Stimulated activated CD4-positive, alpha-beta T cell treated with anti-CD3 and anti-CD28 coated beads, Interleukin-1b, Interleukin-23, amount 100 ng/mL, for 24 hours (primary cell): ENCODE measurements at places on chromosomes 6 and 20.
A peak's percentile ranks its signal among the peaks of the same experiment; 100 is the strongest.

DNA sequence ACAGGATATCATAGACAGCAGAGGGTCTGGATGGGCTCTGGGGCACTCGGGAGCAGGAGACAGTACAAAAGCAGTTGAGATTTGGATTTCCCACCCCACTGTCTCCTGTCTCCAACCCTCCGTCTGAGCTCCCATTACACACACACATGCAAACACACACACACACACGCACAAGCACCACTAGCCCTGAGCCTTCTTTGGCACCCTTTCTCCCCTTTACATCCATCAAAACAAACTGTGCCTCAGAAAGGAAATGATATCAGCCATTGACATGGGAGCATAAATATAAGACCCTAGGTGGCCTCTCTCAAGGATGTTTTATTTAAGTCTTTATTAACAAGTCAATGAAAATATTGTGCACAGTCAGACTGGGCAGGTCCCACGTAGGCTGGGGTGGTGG is 17.5 kb downstream of the TTBK1 start:
- no peak for DNase-seq

- peak; percentile 51 for DNase-seq
Observed at GRCh38 chr6:139323511-139324300, 31.9 kb upstream of the TXLNB start.

GRCh38 chr6:17116117-17116440 is 14.2 kb downstream of the STMND1 start:
- DNase-seq: no peak

DNA sequence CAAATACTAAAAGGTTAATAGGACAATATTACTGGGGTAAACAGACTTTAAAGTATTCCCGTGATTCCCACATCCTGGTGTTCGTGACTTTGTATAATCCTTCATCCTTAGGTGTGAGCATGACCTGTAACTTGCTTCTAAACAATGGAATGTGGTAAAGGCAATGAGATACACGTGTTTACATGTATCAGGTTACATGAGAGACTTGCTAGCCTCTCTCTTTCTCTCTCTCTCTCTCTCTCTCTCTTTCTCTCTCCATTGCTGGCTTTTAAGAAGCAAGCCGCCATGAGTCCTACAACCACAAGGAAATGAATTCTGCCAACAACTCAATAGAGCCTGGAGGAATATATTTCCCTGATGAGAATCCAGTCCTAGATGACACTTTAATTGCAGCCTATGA is 83.9 kb upstream of the LGSN start:
- DNase-seq: no peak

DNA sequence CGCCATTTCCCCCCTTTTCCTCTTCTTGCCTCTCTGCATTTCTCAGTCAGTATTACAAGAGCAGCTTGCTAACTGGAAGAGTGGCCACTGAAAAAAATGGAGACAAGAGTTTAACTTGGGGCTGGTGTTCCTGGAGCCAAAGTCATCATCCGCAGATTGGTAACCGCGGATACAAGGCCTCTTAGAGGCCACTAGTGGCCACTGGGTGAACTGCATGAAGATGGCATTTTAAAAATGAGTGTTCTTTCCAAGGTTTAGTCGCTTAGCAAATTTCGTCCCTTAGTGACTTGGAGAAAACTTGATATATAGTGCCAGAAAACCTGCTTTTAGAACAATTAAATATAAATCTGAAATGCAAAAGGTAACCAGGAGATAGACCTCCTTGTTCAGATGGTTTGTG is 4.8 kb downstream of the F13A1 start:
- peak; percentile 2 for DNase-seq

DNA sequence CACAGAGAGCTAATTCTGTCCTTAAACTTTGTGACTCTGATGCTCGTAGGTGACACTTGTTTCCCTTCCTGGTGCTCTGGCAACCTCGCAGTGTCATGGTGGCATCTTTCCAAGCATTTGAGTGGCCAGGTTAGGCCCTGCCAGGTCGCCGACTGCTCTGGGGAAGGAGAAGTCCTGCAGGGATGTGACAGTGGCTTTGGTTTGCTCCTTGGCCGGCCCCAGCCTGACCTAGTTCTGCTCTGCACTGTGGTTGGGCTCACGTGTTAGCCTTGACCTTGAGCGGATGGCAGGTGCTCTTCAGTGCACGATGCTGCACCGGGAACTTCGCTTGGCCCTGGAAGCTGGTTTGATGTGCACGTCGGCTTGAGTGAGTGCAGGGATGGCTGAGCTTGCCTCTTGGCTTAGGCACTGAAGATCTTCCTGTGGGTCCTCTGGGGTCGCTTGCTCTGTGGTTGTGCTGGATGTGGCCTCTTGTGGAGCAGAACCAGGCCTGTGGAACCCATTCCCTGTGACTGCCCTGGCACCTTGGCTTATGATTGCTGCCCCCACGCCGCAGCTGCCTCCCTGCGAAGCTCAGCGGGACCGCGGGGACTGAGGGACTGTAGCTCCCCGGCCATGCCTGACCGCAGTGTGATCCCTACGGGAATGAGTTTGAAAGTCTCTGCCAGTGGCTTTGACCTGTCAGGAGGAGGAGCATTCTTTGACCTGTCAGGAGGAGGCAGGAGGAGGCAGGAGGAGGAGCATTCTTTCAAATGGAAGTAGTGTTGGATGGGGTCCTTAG is 8.7 kb downstream of the OSBPL2 start:
- no peak for DNase-seq

DNA sequence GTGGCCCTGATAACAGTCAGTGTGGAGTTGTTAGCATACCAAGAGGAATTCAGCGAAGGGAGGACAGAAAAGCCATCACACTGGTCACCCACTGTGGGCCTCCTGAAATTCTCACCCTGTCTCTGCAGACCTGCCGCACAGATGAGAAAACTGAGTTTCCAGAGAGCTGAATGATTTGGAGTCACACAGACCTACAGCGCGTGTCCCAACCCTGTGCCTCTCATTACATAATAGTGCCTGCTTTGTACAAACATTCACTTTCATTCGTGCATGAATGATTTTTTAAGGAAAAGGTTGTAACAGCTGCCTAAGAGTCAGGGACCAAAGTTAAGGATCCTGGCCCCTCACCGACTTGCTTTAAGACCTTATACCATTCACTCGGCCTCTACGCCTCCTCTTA is 62.7 kb downstream of the THBS2 start:
- no peak for DNase-seq

DNA sequence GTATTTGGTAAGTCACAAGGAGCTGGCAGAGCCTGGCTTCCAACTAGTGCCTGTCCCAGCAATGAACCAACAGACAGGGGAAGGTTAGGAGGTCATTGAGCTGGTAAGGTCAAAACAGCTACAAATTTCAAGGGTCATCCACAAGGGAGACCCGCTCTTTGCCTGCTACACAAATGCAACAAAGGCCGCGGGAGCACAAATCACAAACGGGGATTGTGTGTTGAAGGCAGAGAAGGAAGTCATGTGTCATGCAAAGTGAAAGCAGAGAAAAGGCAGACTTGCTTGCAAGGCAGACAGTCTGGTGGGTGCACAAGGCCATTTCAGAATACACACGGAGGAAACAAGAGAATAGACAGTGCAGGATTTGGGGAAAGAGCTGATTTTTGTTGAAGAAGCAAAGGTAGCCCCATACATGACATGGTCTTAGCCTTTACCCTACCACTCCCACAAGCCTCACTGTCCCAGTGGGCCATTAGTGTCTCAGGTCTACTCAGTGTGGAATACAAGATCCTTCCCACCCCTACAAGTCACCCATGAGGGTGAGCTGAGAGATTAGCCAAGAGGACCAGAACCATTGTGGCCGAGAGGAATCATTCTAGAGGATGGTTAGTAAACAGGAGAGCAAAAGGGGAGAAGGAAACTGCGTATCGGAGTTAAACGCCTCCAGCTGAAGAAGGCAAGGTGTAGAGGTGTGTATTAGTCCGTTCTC is 18.1 kb upstream of the SAMHD1 start:
- DNase-seq: no peak

DNA sequence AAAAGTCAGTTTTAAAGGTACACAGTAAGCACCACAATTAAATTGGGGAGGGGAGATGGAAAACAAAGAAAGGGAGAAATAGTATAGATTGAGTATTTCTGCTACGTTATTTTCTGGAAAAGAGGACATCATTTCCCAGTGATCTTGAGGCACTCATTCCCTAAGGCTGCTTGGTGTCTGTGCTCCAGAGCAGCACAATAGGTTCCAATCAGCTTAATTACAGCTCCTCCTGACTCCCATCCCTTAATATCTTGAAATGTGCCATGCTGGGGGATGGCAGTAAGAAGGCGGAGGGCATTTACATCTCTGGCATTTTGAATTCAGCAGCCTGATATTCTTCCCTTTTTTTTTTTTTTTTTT is 39.5 kb upstream of the BEND3 start:
- no peak for DNase-seq

- DNase-seq: no peak
Observed at GRCh38 chr6:39886871-39887270, 47.4 kb downstream of the MOCS1 start.

DNA sequence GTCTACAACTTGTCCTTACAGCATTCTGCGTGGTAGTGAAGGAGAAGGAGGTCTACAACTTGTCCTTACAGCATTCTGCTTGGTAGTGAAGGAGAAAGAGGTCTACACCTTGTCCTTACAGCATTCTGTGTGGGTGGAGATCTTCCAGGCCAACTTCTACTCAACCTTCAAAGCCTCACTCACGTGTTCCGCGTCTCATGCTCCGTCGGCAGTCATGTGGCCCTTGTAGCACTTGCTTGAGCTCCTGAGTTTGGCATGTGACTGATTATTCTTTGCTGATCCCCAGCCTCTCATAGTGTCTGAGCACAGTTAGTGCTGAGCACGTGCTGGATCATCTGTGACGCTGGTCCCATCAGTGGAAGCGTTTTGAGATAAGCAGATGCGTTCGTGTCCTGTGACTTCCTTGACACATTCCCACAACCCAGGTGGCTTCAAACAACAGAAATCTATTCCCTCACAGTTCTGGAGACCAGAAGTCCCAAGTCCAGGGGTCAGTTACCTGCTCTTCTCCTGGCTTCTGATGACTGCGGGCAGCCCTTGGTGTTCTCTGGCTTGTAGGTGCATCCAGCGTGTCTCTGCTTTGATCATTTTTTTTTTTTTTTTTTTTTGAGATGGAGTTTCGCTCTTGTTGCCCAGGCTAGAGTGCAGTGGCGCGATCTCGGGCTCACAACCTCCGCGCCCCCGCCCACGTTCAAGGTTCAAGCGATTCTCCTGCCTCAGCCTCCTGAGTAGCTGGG is 2.6 kb downstream of the SS18L1 start:
- DNase-seq: no peak

DNA sequence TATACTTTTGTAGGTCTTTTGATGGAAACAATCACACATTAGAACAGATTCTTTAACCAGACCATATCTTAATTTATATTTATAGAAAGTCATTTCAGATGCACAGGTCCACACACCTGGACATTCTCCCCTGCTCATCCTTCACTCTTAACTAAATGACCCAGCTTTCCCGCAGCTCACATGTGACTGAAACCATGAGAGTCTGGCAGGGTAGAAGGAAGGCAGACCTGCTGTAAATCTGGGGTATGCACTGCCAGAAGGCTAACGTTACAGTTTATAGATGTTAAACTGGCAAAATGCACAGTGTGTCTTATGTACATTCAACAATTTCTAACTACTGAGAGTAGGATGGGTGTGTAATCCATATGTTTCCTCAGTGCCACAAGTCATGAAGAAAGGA is 359.5 kb upstream of the SPTLC3 start:
- DNase-seq: no peak

- no peak for DNase-seq
Observed at GRCh38 chr6:131949909-131950766, 1.0 kb downstream of the CCN2 start.

DNA sequence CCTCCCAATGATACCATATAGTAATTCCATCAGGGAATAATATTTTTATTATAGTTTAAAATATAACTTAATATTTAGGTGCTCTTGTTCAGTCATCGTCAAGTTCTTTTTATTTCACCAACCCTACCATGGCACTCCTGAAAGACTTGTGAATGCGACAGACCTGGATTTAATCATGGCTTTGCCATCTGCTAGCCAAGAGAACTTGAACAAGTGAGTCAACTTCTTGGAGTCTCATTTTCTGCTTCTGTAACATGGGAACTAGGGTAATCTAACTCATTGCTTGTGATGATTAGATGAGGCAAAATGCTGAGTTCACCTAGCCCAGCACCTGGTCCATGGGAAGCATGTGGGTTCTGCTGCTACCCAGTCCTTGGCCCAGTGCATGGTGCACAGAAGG is 62.9 kb downstream of the ESR1 start:
- DNase-seq: no peak

DNA sequence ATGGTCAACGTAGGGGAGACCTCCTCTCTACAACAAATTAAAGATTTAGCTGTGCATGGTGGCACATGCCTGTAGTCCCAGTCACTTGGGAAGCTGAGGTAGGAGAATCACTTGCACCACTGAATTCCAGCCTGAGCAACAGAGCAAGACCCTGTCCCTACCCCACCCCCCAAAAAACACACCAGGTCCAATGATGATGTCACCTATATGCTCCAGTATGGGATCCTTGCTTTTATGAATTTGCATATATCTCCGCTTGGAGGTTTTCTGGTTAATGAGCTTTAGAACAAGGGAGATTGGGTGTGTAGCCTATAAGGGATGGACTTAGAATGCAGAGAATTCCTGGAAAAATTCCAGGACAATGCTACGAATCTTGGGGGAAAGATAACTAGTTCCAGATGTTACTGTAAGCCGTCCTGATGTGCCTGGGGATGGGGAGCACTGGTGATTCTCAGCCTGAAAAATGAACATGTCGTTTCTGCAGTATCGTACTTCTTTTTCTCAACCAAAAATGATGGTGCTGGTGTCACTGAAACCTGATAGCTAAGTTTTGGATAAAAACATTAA is 61.1 kb downstream of the ZBTB2 start:
- no peak for DNase-seq

GRCh38 chr20:58824843-58825242 is 25.9 kb downstream of the GNAS-AS1 start:
- no peak for DNase-seq

GRCh38 chr20:31505903-31506302 is 8.3 kb upstream of the HM13 start:
- no peak for DNase-seq

DNA sequence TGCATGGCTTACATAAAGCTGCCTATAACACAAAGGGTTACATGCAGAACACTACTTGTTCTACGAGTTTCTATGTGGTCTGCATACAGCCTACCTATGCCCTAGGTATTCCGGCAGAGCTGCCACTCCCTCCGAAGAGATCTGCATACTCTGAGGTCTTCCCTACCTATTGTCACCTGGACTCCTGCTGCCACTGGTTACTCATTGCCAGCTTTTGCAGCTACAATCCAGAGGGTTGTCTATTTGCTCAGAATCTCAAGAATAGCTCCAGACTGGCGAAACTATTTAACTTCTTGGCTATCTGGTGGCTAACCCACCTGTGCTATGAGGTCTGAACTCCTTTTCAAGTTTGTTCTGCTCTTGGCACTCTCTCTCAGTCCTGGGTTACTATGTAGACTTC is 323.3 kb downstream of the BMP2 start:
- DNase-seq: no peak

DNA sequence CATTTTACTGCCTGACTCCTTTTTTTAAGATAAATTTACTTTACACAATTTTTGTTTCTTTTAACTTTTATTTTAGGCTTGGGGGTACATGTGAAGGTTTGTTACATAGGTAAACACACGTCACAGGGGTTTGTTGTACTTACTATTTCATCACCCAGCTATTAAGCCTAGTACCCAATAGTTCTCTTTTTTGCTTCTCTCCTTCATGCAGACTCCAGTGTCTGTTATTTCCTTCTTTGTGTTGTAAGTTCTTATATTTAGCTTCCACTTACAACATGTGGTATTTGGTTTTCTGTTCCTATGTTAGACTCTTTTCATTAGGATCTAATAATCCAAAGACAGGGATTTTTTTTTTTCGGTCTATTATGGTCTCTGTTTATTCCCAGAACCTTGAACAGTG is 83.5 kb upstream of the CCN6 start:
- DNase-seq: no peak

- DNase-seq: no peak
Observed at GRCh38 chr6:100257793-100258395, 206.8 kb downstream of the SIM1 start.
